ENCODE measurements at places on chromosomes 6 and 20.

GRCh38 chr6:89045011-89045387 lies 35.6 kb upstream of the PNRC1 start:
- no peak for DNase-seq

DNA sequence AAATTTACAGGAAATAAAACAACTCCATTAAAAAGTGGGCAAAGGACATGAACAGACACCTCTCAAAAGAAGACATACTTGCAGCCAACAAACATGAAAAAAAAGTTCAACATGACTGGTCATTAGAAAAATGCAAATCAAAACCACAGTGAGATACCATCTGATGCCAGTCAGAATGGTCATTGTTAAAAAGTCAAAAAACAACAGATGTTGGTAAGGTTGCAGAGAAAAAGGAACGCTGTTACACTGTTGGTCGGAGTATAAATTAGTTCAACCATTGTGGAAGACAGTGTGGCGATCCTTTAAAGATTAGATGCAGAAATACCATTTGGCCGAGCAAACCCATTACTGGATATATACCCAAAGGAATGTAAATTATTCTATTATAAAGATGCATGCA lies 858.0 kb upstream of the FLRT3 start:
- DNase-seq = no peak

GRCh38 chr6:169263836-169264608 lies 10.4 kb upstream of the THBS2 start:
- DNase-seq = peak; percentile 20

- DNase-seq = peak; percentile 70
Measured at GRCh38 chr20:63191400-63191799, 24.5 kb downstream of the YTHDF1 start.

GRCh38 chr6:12150812-12151432 lies 138.8 kb downstream of the HIVEP1 start:
- DNase-seq = no peak

DNA sequence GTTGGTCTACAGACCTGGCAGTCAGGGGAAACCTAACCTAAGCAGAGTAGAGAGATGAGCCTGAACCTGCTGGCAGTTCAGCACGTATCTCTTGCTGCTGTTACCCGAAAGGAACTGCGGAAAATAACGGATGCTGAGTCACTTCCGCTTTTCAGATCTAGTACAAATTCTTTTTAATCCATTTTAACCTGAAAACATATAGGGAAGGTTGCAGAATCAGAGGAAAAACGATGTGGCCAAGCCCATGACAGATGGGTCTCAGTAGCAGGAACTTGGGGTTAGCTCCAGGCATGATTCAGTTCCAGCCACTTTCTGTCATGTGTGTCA lies 351.9 kb upstream of the PRND start:
- no peak for DNase-seq

- DNase-seq = no peak
Measured at GRCh38 chr20:54535033-54535432, 59.6 kb downstream of the DOK5 start.

GRCh38 chr6:56684342-56685101 lies 41.8 kb upstream of the DST start:
- no peak for DNase-seq

- no peak for DNase-seq
Measured at GRCh38 chr6:168666699-168667427, 225.9 kb downstream of the SMOC2 start.

- DNase-seq = no peak
Measured at GRCh38 chr20:19113343-19113930, 99.0 kb upstream of the SLC24A3 start.

DNA sequence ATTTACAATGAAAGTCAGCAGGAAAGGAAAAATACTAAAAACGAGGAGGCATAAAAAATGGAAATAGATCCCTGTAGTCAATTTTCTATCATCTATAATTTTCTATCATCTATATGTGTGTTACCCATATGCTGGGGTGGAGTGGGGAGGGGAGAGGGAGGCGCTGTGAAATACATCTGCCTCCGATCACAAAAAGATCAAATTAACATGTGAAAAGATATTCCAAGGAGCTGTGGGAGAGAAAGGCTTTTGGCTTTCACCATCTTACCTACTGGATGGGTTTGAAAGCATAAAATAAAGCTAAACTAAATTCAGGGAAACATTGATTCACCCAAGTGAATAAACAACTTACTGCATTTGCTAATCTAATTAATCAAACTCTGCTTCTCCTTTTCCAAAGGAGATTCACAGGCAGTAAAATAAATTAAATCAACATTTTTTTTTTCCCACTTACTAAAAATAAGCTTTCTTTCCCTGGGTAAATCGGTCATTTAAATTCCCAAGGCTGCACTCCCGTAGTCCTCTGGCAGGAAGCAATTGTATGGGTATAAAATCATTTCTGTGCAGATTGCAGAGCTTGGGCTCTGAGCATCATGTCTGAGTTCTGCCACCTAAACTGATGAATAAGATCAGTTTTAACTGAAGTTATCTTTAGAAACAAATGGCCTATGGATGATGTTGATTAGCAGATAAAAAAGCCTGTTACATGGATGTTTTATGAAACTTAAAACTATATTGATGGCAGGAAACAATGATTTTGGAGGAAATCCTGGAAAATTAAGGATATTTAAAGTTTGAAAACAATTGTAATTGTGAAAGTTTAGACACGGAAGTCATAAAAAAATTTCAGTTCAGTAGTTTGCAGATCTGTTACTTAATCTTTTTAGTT lies 147.9 kb downstream of the SOX4 start:
- DNase-seq = no peak

GRCh38 chr6:85641522-85641896 lies 1.2 kb downstream of the SYNCRIP start:
- DNase-seq = no peak

- DNase-seq = no peak
Measured at GRCh38 chr20:36997121-36997520, 45.6 kb upstream of the SAMHD1 start.

- no peak for DNase-seq
Measured at GRCh38 chr6:123655521-123656306, 19.0 kb upstream of the TRDN start.

- DNase-seq = no peak
Measured at GRCh38 chr6:134619789-134620188, 301.9 kb upstream of the SGK1 start.

- DNase-seq = no peak
Measured at GRCh38 chr6:11575408-11576033, 38.0 kb downstream of the TMEM170B start.

DNA sequence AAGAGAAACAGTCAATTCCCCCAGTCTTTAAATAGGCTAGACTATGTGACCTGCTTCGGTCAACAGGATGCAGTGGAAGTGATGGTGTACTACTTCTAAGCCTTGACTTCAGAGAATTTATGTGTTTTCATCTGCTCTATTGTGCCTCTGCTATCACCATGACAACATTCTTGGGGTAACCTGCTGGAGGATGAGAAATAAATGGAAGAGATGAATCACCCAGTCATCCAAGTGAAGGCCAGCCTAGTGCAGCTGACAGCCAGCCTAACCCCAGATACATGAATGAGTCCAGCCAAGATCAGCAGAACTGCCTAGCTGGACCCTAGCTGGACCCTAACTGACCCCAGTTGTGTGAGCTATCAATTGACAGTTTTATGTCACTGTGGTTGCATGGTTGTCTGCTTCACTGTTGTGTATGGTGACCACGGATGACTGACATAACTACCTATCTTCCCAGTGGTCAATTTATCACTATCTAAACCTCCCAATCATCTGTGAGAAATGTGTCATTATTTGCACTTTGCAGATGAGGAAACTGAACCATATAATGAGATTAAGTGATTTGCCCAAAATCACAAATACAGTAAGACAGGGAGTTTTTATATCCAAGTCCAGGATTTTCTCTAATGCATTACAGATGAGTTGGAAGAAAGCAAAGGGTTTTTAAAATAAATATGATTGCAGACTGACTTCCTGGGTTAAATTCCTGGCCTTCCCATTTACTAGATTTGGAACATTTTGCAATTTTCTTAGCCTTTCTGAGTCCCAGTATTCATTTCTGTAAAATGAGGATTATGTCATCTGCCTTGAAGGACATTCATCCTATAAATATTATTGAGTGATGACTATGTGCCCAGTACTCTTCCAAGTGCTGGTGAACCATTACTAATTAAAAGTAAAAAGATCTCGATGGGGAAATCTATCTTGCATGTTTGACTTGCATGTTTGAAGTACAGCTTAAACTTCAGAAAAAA lies 136.4 kb upstream of the PLCB4 start:
- DNase-seq = no peak

DNA sequence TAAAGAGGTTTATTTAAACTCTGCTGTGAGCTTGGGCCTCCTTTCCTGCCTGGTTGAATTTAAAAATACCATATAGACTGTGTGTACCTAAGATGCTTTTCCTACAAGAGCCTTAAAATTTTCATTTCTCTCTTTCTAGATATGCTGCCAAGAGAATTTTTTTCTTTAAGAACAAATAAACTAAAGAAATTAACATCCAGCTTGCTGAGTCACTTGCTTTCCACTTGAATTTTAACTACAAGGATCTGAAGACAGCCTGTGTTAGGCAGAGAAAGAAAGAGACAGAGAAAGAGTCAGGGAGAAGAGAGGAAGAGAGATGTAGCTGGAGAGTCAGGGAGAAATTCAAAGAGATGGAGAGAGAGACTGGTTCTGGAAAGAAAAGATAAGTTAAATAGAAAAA lies 18.3 kb upstream of the SNAP25 start:
- no peak for DNase-seq

DNA sequence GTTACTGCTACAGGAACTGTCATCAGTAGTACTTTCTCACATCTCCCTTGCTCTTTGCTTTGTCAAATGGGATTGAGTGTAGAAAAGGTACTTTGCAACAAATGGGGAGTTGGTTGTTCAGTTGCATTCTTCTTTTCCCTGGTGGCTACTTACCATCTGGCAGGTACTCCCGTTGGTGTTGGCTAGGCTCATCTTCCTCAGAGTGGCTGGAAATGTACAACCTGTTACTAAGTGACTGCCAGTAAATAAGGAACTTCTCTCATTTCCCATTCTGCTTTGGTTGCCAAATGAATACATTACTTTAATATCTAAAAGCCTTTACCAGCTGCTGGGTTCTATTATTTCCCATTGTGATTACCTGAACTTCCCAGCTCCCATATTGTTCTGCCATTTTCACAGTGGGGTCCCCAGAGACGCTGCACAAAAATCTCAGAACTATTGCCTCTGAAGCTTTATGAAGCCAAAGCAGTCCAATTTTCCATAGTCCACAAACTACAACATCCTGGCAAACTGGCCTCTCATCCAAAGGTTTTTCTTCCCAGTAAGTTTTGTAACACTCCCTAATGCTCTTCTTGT lies 229.7 kb upstream of the HTR1E start:
- no peak for DNase-seq

DNA sequence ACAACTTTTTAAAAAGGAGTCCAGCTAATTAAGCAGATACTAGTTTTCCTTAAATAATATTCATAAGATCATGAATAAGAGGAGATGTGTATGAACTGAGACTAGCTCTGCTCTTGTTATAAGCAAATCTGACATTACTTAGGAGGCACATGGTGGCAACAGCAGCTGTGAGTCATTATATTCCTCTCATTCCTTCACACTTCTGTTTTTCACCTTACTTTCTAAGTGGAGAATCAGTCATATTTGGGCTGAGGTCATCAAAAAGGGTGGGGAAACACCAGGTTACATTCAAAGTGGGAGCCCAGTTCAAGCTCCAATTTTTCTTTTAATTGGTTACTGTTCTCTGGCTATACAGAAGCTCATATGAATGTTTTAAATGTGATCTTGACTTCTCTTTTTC lies 6.0 kb upstream of the RIPPLY2 start:
- no peak for DNase-seq

- no peak for DNase-seq
Measured at GRCh38 chr6:67248077-67248476, 1387.0 kb upstream of the ADGRB3 start.

DNA sequence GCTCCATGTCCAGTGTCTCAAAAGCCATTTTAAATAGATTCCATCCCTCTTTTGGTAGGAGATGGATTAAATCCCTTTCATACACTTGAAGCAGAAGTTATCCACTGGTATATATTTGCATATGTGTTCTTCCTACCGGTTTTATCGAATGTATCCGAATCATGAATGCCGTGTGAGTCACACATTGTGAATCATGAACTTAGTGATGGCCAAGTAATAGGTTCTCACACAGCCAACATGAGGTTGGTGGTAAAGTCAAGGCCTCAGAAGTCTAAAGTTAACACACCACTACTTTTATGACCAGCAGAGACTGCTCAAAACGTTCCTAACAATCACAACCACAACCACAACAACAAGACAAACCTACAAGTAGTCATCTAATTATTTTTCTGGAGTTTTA lies 345.5 kb downstream of the THBS2 start:
- DNase-seq = no peak

DNA sequence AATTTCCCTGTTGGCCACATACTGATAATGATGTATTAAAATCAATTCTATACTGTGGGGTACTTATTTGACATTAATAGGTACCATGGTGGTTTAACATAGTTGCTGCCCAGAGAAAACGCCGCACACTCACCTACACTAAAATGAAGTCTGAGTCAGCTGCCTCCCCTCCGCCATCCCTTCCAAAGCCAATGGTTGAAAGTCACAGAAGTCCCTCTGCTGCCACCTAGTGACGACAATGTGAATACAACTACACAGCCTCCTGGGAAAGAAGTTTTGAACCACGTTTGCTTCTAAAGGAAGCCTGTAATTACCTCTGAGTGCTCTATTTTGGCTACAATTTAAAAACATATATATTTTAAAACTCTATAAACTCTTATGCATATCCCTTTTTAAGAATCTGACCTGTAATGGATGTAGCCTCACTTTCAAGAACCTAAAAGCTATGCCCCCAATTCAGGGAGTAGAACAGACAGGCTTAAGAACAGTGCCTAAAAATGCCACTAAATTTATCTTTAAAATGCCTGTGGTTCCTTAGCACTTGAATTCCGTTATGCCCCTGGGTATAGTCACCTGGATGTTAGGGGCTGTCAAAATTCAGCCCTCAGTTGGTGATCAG lies 20.6 kb upstream of the ECI2 start:
- DNase-seq = peak; percentile 24

GRCh38 chr20:25676164-25676809 lies 20.4 kb downstream of the ZNF337 start:
- DNase-seq = no peak

DNA sequence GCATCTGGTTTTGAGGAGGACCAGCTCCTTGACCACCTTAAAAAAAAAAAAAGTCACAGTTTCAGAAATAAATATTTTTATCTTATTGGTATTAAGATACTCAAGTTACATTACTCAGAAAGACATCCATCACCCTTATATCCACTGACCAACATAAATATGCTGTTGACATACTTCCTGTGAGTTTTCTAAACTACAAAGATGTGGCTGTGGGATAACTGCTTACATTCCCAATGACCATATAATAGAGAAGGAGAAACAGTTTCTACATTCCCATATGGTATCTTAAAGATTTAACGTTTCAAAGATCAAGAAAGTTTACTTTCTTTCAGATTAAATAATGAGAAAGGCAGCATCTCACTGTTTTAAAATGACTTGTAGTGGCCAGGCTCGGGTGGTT lies 46.3 kb downstream of the TP53INP2 start:
- no peak for DNase-seq
